Activated CD4-positive, alpha-beta T cell treated with anti-CD3 and anti-CD28 coated beads, Interleukin-2, amount 50 U/mL, for 48 hours (primary cell): ENCODE measurements at places on chromosomes 6 and 20.

GRCh38 chr20:11153819-11154218 lies 480.0 kb upstream of the JAG1 start:
- DNase-seq = no peak

GRCh38 chr6:46796848-46797580 lies 3.8 kb downstream of the MEP1A start:
- no peak for DNase-seq

DNA sequence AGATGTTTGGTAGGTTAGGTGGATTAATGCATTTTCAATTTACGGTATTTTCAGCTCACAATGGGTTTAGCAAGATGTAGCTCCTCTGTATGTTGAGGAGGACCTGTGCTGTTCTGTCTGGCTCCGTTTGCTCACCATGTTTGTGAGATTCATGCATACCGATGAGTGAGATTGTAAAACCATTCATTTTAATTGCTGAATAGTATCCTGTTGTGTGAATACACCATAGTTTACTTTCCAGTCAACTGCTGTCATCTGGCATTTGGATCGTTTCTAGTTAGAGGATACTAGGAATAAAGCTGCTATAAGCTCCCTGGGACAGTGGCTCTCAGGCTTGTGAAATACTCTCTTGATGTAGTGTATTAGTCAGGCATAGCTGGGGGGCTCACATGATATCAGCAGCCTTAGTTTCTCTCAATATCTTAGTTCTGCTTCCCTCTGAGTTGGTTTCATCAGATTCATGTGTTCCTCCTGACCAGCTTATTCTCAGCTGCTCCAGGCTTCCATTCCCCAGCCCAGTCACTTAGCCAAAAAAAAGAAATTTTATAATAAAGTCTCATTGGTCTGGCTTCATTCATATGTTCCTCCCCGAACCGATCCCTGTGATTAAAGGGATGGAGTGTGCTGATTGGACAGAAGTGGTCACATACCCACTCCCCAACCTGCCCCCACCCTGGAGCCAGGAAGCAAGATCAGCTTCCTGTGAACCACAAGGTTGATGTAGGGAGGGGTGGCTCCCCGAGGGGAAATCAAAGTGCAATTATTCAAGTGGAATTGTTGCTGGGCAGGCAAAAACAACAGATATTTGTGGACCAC lies 10.9 kb upstream of the B4GALT5 start:
- peak; percentile 13 for DNase-seq

- no peak for DNase-seq
These were observed 94.5 kb downstream of the SSR1 start for GRCh38 chr6:7218406-7218988.

GRCh38 chr6:109118337-109118736 lies 23.0 kb downstream of the CEP57L1 start:
- DNase-seq = no peak
